Panc1 (cell line): ENCODE measurements at places on chromosomes 12 and 14.

DNA sequence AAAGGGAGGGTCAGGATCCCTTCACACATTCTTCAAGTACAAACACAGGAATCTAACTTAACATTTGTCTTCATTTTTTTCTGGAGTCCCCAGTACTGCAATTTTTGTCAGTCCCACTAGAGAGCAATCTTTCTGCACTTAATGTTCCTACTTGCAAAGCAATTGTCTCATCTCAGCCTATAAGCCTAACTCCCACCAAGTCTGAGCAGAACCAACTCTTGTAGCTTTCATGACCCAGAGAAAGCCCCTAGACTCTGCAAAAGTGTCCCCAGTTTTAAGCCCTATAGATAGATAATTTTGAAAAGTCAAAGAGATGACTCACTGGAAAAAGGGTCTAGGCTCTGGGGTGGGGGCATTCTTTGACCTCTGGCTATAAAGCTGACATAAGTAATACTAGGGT, 1.8 kb upstream of the ZBTB39 start:
- peak; percentile 54 for DNase-seq

- DNase-seq = peak; percentile 13
Measured at GRCh38 chr14:63438065-63438757, 105.0 kb downstream of the PPP2R5E start.

GRCh38 chr12:76920172-76921099, 41.6 kb upstream of the CSRP2 start:
- DNase-seq = no peak

- no peak for DNase-seq
Measured at GRCh38 chr12:124217508-124218242, 77.2 kb upstream of the RFLNA start.

GRCh38 chr14:44462381-44462780, 44.7 kb downstream of the FSCB start:
- no peak for DNase-seq

DNA sequence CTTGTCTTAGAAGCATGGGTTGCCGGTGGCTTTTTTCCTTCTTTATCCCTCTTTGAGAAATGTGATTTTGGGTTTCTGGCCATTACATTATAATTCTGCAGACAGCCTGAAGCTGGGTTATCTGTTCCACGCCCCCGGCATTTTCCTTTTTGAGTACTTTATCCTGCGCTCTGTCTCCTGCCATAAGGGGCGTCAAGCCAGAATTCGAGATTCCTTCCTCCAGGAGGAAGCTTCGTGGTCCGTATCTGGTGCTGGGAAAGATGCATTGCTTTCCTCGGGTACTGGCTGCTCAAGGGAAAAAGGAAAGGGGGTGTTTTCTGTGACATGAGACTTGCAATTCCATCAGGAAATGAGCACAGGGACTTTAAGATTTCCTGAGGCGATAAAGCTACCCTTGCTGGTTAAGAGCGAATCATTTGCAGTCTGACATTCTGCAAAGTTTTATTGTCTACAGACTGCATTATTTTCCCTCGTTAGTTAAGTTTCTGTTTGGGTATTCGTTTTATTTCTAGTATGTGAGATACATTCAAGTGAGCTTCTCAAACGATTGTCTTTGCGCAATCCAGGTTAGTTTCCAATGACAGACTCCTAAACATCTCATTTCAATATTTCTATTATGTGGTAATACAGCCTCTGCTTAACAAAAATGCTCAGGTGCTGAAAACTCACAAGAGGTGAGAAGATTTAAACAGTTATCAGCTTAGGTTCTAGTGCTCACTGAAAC, 694 bp downstream of the AKAP5 start:
- DNase-seq = no peak

DNA sequence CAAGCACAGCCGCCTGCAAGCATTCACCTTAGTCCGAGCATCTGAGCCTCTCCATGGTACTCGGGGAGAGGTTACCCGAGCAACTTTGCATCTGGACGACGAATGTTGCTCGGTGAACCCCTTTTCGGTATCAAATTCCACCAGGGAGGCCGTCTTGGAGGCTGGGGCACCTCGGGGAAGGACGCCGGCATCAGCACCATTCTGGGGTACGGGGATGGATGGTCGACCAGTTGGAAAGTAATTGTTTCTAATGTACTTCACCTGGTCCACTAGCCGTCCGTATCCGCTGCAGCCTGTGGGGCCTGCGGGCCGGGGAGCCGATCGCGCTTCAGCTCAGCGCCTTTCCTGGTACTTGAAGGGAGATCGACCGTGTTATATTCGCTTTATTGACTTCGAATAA, 161.7 kb upstream of the RTL1 start:
- DNase-seq = no peak

DNA sequence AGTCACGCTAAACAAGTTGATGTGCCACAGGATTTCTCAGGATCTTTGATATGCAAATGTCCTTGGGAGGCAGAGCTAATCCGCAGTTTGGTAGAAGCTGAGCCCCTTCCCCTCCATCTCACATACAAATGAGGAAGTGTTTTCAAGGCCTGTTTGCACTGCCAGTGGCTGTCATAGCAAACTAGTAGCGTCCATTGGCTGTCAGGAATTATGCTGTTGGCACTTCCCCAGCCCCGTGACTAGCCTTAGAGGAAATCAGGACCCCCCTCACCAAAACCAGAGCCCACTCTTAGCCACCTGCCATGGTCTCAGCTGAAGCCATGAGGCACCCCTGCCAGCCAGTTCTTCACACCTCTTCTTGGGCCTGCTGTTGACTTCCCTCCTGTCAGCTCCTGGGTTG, 253.9 kb downstream of the CACNA1C start:
- DNase-seq = no peak

GRCh38 chr12:95277139-95277538, 59.5 kb downstream of the VEZT start:
- DNase-seq = no peak

GRCh38 chr14:93034671-93034994, 81.1 kb downstream of the ITPK1 start:
- no peak for DNase-seq

DNA sequence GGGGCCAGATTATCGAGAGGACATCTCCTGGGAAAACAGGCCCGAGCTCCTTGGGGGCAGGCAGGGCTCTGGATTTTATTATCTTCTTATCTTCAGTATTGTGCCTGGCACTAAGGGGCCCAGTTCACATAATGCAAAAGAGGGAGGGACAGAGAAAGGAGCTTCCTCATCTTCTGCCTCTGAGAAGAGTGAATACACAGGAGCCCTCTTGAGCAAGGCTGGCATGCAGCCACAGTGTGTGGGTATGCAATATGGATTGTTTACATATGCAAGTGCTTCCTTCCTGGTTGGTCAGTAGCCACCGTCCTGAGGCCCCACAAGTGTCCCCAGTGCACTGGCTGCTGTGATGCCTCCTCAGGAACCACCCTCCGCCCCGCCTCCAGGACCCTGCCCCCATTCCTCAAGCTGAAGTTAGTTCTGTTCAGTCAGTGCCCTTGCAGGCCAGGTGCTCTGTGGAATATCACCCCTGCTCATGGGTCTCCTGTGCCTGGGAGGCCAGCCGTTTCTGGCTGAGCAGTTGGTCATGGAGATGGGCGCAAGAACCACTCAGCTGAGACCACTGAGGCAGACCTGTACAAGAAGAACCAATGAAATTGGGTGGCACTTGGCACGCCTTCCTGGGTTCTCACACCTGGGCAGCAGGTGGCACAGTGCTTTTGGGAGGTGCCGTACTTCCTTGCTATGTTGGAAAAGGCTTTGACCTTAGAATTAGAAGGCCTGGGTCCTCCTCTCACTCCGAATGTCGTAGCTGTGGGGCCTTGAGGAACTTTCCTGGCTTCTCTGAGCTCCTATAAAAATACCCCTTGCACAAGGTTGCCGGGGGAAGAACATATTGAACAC, 35.1 kb upstream of the ACTN1 start:
- no peak for DNase-seq

DNA sequence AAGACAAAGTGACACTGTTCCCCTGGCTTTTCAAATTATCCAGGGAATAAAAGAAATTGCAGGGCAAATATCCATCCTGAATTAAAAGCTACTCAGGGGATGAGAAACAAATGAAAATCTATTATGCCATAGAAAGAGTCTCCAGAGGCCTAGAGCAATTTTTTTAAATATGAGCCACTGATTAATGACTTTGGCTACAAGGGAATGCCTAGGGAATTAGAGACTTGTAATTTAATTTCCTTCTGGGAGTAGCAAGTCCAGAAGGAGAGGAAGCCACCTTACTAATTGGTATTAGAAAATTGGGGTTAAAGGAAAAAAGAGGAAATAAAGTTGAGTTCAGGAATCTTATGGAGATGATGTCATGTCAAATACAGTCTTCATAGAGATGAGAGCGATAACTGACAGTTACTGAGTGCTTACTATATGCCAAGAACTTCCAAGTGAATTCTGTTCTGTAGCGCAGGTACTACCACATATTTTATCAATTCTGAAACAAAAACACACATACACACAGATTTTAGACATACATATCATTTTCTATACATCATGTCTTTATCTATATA, 304.4 kb downstream of the DUSP6 start:
- no peak for DNase-seq

DNA sequence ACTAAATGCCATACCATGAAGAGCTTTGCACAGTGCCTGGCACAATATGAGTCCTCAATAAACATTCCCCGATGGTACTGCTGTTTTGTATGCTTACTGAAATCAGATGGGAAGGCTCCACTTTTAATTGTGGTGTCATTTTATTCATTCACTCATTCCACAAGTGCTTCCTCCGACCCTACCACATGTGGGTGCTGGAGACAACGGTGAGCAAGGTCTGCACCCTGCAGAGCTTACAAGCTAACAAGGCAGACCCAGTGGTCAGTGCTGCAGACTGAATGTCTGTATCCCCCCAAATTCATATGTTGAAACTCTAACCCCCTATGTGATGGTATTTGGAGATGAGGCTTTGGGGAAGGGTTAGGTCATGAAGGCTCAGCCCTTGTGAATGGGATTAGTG, 48.3 kb downstream of the RFX4 start:
- no peak for DNase-seq

- no peak for DNase-seq
Measured at GRCh38 chr12:93767524-93767863, 90.3 kb downstream of the CRADD start.
